WTC11 (cell line): ENCODE measurements at places on chromosomes 12 and 14.

DNA sequence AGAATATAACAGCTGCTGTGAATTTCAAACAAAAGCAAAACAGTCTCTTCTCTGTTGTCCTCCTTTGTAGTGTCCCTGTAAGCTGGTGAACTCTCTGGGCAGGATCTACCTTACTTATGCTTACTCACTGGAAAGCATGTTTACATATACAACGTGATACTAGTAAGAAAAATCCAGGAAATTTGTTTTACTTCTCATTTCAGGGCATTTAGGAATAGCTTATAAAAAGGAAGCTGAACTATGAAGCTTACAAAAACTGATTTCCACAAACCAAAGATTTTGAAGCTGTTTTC lies 311.0 kb downstream of the NOVA1 start:
- no peak for DNase-seq

GRCh38 chr14:77593501-77593961 lies 22.9 kb downstream of the SPTLC2 start:
- no peak for DNase-seq

- DNase-seq, result no peak
Observed at GRCh38 chr12:52369211-52369610, 1.9 kb upstream of the KRT85 start.

DNA sequence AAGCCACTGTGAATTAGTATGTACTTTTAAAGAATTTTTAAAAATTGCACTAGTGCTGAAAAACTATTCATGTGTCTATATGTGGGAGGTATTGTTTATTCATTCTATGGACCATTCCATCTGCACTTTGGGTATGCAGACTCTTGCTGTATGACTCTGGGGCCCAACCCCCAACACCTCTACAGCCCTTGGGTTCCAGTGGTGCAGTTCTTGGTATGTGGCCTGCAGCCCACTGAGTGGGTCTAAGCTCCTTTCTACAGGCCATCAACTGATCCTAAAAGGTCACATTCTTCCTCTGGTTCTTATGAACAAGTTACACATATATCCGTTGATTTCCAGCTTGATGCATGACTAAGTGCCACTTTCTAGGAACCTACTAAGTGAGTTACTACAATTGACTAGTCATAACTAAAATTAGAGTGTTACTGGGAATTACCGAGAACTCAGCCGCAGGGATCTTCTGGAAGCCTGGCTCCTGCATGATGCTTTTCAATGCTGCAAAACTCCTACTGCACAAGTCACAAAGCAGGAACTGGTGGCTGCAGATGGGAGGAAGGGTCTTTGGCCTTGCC lies 62.4 kb upstream of the MED13L start:
- no peak for DNase-seq

DNA sequence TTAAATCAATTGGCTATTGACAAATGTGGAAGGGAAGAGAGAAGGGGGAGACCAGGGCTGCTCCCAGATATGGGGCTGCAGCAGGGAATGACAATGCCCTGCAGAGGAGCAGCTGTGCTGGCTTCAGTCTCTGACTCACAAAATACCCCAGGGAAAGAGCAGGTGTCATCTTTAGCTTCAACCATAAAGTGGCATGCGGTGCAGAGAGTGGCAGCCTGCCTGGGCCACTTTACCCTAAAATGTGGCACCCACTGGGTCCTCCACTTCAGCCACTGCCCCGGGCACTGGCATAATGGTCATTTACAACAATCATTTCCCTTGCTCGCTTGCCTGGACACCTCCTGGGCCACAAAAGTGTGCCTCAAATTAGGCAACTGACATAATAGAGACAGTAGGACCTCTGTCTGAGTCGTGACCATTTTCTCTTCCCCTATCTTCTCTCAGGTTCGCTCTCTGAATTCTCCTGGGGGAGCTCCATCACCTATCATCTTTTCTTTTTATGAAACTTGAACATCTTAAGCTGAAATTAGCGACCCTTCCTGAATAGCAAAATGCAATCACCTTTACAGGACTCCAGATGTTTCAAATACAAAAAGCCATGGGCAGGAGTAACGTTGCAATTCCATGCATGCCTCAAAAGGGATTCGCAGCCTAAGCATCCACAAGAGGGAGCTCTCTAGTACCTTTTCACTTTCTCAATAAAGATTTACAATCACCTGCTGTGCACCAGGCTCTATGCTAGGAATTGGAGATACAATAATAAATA lies 179.9 kb upstream of the ATF7IP start:
- DNase-seq, result peak; percentile 47

DNA sequence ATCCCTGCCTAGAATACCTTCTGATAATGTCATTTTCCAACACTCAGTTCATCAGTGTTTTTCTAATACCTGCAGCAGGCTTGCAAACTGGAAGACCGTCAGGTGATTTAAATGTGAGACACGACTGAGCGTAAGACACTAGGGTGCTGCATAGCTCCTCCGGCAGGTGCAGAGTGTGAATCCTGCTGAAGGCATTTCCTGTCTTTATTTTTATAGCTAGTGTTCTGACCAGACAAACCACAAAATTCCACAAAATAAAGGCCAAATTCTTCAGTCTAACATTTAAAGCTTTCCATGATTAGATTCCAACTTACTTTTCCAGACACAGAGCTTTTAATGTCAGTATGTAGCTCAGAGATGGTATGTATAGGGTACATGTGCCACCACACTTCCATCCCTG lies 70.7 kb downstream of the BBS10 start:
- no peak for DNase-seq

DNA sequence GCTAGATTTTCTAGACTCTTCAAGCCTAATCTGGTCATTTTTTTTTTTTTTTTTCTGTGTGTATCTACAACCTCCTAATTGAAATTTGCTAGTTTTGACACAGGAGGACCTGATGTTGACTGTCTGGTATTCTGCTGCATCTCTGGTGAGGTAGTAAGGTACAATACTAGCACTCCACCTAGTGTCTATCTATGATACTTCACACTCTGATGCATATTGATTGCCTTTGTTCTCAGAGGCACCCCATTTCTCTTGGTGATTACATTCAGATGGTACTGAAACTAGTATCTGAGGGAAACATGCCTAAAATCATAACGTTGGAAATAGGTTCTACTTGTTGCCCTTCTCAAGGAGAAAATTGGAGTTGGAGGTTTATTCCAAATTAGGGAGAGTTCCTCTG lies 930.5 kb upstream of the NOVA1 start:
- no peak for DNase-seq

GRCh38 chr12:34395056-34396005 lies 373.0 kb downstream of the ALG10 start:
- peak; percentile 1 for DNase-seq

- DNase-seq, result peak; percentile 70
Observed at GRCh38 chr14:28608851-28609828, 157.4 kb upstream of the FOXG1 start.

DNA sequence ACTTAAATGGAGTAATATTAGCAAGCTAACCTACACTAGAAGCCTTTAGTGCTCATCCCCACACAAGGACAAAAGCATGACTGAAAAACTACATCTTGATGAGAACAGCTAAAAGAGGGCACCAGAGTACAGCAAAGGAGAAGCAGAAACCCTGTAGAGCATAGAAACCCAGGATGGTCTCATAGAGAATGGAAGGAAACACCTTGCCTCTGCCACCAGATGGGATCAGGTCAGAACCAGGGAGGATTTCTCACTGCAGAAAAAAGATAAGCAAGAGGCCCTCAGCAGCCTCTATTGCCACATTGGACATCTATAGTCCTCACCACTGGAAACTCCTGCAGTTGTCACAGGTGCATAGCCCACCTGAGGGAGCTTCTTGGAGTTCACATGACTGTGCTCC lies 13.6 kb upstream of the ZNF705A start:
- no peak for DNase-seq

- peak; percentile 5 for DNase-seq
Observed at GRCh38 chr14:100290607-100291304, 15.5 kb downstream of the SLC25A29 start.

GRCh38 chr12:32756476-32757066 lies 874 bp upstream of the YARS2 start:
- no peak for DNase-seq

- peak; percentile 5 for DNase-seq
Observed at GRCh38 chr14:105889666-105890473, 363.5 kb downstream of the TMEM121 start.

GRCh38 chr12:131275824-131276223 lies 322.1 kb downstream of the ADGRD1 start:
- DNase-seq, result no peak

DNA sequence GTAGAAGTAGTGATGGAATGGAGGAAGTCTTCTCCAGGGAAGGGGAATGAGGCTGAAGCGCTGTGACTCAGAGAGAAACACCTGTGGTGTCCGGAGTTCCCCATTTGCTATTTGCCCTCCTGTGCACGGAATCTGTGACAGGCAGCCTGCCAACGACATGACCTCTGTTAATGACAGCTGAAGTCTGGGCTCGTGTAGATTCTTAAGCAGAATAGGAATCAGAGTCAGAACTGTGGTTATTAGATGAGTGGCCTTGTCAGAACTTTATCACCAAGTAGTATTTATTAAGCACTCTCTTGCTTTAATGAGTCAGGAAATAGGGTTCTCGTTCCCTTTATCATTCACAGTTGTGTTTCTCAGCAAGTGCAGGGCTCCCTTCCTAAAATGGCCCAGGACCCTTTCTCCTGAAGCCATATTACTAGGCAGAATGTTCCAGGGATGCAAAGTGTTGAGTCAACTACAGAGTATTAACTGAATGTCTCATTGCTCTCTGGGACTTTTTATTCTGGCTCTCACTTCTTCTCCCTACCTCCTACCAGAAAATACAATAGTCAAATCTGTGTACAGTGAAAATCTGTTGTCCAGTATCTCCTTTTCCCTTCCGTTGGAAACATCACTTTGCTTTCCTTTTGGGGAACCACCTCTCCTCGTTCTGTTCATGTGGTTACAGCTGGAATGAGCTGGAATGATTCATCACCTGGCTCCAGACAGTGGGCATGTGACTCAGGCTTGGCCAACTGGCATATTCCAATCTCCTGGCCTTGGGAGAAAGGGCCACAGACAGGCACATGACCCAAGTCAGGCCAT lies 77.8 kb upstream of the MAX start:
- no peak for DNase-seq

DNA sequence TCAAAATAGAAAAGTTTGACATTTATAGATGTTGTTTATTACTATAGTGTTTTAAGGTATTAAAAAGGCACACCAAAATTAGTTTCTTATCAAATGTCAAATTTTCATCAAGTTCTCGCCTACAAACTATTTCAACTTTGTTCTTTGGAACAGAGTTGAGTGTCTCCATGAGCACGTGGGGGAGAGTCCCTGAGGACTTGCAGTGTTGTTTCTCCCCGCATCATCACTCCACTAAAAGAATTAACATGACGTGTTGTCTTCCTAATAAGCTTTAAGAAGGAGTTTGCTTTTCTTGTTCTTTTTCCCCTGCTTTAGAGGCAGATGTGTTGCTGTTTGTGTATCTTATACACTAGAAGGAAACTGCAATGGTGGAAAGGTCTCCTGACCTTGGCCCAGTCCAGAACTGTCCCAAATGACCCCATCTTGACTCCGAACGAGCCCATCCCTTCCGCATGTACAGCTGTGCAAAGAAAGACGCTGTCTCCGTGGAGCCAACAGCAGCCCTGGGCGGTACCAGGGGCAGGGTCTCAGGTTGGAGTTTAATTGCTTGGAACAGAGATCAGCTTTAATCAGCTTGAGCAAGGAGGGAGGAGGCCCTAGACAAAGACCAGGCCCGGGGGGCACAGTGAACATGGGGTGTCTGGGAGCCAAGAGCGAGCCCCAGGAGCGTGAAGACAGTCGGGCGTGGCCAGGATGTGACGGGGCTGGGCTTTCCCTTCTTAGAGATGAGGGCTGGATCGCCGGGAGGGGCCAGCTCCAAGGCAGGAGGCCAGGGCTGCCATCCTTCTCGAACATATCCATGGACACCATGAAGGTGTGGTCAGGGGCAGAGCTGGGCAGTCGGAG lies 215.4 kb upstream of the RTL1 start:
- DNase-seq, result no peak

- no peak for DNase-seq
Observed at GRCh38 chr14:48331421-48331820, 656.0 kb upstream of the MDGA2 start.

DNA sequence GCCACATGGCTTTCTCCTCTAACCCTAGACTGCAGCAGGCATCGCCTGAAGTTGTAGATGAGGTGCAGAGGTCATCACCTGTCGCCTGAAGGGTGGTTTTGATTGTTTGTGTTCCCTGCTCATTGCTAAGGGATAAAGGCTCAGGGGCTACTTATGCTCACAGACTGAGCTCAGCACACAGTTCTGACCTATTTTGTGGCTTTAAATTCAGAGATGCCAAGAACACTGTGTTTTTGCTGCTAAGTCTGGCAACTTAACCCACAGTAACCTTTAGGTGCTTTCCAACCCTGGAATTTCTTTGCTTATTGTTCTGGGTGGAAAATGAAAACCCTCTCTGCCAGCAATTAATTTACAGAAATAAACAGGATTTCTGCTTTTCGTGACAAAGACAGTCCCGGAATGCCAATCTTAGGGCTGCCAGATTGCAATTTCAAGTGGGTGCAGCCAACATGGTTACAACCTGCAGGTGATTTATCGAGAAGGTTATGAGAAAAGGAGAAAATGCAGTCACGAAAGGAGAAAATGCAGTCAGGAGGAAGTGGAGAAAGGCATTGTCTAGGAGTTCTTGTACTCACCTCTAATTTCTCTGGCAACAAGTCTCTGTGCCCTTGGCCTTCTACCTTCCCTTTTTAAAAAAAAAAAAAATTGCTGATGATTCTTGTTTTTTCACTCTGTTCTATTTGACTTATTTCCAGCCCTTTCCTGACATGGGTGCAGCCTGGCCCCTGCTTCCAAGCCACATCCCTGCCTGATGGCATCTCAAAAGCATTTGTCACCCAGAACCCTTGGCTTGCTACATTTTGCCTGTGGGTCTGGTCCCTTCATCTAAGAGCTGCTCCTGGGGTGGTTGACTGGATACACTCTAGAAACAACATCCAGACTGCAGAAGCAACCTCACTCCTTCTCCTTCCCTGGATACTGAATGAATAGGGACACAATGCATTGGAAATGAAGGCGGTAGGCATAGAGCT lies 23.3 kb downstream of the NPC2 start:
- DNase-seq, result no peak

- no peak for DNase-seq
Observed at GRCh38 chr14:68104518-68104917, 284.9 kb downstream of the RAD51B start.

GRCh38 chr12:92472201-92472600 lies 230.6 kb upstream of the PLEKHG7 start:
- no peak for DNase-seq

DNA sequence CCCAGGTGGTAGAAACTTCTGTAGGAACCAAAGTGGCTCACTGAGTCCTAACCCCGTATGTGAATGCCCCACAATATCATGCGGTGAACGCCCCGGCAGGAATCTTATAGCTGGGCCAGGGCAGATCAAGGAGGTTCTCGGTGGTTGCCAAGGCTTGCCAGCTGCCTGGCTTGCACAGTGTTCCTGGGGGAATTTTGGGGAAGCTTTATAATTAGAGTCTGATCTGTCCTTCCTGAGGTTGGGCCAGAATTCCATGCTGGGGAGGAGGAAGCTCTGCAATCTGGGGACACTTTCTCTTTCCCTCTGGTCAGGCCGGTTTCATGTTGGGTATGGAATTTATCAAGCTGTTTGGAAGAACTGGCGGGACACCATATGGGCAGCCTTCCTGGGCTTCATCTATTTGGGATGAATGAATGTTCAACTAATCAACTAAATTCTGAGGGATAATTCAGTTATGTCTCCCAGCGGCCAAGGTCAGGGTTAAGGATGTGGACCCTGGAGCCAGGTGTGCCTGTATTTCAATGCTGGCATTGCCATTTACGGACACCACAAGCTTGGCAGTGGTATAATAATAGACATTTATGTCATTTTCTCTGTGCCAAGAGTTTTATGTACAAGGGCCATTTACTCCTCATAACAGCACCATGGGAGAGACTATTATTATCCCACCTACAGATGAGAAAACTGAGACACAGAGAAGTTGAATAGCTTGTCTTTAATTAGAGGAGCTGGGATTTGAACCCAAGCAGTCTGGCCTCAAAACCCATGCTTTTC lies 54.3 kb downstream of the SVOP start:
- no peak for DNase-seq
